Vagina (tissue), 2 donors: ENCODE measurements at places on chromosomes 5 and 9. TPM values are rescaled to one million over a fixed set of nuclear protein-coding genes. Genes with fewer than 3 reads are reported as not detected.

CCNJL gene
- total RNA-seq: 5.6 TPM

ASPN gene
- total RNA-seq: 2.9 TPM

ADGRD2 gene
- total RNA-seq: 4.2 TPM

- DNase-seq: no peak
Measured at GRCh38 chr5:133732536-133732935, 120.2 kb upstream of the FSTL4 start.

DNA sequence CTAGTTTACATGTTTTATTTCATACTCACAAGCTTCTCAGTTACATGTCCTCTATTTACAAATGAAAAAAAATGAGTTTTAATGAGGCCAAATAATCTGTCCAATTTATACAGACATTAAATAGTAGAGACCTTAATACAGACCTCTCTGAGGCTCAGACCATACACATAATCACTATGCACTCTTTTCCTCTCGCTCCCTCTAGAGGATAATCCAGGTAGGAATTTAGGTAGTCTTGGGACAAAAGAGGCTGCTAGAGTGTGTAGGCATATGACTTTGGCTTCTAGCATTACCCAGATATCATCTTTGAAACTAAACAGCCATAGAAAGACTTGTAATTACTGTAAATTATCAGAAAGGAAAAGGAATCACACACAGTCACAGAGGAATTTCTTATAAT, 444.7 kb downstream of the HINT1 start:
- DNase-seq: no peak

- DNase-seq: no peak
Measured at GRCh38 chr9:122827761-122828093, 661 bp downstream of the PDCL start.
